Stimulated activated CD8-positive, alpha-beta memory T cell treated with anti-CD3 and anti-CD28 coated beads, Interleukin-12 subunit alpha, Interleukin-12 subunit beta, amount 100 ng/mL, for 1 hour (primary cell): ENCODE measurements at places on chromosomes 1 and 21.
A peak's percentile ranks its signal among the peaks of the same experiment; 100 is the strongest.

DNA sequence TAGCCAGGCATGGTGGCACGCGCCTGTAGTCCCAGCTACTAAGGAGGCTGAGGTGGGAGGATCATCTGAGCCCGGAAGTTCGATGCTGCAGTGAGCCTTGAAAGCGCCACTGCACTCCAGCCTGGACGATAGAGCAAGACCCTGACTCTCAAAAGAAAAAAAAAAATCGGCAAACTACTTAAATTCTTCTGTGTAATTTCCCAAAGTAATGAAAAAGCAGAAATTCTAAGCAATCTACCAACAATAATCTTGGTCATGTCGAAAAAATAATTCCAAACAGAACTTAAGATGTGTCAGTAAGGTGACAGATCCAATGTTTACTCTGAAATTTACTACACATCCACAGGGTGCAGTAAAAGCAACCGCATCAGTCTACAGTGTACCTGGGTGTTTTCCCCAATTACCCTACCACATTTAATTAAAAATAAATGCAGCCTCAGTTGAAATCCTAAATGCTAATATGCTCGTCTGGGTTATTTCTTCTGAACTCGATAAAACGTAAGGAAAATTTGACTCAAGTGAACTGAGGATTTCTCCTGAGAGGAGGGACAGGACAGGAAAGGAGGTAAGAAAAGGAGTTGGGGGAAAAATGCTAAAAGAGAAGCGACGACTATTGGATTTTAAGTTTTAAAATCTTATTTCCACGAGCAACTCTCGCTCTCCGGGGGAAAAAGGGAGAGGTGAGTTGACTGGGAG, 801 bp downstream of the EPRS1 start:
- DNase-seq: no peak

GRCh38 chr1:53121319-53122172, 20.9 kb downstream of the SLC1A7 start:
- DNase-seq: no peak

DNA sequence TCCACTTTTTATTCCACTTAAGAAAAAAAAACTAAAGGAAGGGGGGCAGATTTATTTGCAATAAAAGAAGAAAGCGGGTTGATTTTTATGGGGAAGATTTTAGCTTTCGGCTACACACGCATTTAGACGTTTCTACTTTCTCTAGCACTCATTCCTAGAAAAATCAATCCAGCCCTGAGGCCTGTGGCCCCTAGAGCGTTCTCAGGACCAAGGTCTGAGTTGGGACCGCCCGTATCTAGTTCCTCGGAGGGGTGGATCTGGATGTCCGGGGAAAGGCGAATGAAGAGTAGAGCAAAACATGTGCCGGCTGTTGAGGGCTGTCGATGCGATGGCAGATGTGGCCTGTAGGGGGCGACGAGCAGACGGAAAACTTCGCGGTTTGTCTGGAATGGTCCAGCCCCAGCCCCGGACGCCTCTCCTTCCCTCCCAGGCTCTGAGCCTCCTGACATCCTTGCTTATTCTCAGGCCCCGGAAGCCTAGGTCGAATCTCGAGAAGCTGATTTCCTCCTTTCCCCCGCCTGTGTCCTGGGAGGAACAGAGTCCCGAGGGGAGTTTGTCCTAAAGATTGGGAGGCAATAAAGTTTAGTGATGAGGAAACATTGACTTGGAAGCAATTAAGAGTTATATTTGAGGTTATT, 5.2 kb downstream of the FOXD3 start:
- DNase-seq: no peak

DNA sequence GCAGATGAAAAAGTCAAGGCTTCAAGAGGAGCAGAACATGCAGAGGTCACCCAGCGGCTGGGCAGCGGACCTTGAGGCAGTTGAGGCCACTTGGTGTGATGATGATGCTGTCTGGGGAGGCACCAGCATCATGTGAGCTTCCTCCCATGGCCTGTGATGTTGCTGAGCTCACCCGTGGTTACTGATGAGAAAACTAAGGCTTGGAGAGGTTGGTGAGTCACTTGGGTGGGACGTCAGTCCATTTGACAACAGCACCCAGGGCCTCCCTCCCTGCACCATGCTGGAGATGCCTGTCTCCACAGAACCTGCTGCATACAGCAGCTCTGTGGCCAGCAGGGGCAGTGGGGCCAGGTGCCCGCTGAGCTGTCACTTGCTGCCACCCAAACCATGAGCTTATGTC, 146.8 kb downstream of the NPHP4 start:
- no peak for DNase-seq

GRCh38 chr1:9691108-9691445, 39.5 kb downstream of the PIK3CD start:
- no peak for DNase-seq

GRCh38 chr1:228781161-228781808, 46.0 kb downstream of the RHOU start:
- DNase-seq: no peak

- peak; percentile 57 for DNase-seq
These were observed 18.8 kb downstream of the KNCN start for GRCh38 chr1:46532498-46533178.

- DNase-seq: no peak
These were observed 13.7 kb upstream of the VPS45 start for GRCh38 chr1:150053926-150054325.

- DNase-seq: no peak
These were observed 37.1 kb downstream of the C21orf91 start for GRCh38 chr21:17782051-17782450.

DNA sequence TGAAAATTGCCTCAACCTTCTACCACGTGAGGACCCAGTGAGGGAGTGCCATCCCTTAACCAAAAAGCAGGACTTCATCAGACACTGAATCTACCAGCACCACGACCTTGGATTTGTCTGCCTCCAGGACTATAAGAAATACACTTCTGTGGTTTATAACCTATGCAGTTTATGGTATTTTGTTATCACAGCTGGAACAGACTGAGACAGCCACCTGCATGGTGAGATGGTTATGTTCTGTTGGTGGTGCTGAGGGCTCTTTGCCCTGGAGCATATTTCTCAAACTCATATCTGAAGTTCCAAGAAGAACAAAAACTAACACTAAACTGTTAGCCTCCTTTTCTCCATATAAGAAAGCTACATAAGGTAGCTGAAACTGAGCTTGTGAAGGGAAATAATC, 69.8 kb upstream of the RGS18 start:
- DNase-seq: no peak

- no peak for DNase-seq
These were observed 94.5 kb downstream of the SYT2 start for GRCh38 chr1:202615501-202616354.

GRCh38 chr1:205455581-205456382, at the start of gene BLACAT1:
TSS of gene BLACAT1 (minus strand) at chr1:205456045.
- no peak for DNase-seq

DNA sequence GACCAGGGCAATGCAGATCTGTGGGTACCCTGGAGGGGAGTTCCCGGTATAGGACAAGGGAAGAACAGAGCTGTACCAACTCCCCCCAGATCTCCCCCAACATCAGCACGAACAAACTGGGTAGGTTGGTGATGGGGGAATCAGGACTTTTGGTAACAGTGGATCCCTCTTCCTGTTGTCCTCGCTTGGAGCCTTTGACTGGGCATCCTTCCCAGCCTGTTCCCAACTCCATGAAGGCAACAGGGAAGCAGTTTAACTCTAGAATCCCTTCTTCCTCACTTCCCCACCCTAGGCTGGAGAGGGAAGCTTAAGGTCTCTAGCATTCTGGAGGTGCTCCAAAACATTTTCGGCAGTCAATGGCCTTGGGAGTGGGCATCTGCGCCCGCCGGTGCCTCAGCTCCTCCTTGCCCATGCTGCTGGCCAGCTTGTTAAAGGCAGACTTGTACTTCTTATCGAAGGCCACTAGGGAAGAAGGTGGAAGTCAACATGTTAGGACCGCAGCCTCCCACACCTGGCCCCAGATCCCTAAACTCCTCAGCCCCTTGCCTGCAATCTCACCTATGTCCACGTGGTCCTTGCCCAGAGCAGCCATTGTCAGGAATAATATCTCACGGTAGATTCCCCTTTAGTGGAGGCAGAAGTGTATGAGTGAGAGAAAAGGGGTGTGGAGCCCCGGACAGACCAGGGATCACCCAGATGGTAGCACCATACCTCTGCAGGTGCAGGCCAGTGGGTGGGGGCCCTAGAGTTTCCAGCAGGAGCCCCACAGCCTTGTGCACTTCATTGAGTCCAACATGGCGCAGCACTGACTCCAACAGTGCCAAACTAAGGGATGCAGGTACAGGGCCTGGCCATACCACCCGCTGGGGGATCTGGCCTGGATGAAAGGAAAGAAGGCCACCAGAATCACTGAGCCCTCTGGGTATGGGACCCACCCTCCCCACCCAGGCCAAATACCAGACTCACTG, 7.5 kb upstream of the GATAD2B start:
- no peak for DNase-seq

- no peak for DNase-seq
These were observed 16.9 kb upstream of the PTPN14 start for GRCh38 chr1:214568328-214568727.

DNA sequence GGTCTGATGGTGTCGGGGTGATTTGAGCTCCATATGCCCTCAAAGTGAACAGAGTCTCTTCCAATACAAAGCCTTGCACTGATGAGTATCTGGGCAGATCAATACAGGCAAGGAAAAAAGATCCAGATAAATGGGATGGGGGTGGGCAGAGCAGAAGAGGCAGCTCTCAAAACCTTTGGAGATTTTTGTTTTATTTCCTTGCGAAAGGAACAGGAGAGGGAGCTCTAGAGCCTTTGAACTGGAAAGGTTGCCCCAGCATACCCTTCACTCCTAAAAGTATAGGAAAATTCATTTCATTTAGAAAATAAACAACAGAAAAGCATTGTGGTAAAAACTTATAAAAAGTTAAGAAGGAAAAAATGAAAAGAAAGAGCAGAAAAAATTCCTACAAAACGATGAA, 31.4 kb upstream of the OLIG2 start:
- no peak for DNase-seq

- DNase-seq: no peak
These were observed 15.6 kb upstream of the RNF220 start for GRCh38 chr1:44389437-44389836.

DNA sequence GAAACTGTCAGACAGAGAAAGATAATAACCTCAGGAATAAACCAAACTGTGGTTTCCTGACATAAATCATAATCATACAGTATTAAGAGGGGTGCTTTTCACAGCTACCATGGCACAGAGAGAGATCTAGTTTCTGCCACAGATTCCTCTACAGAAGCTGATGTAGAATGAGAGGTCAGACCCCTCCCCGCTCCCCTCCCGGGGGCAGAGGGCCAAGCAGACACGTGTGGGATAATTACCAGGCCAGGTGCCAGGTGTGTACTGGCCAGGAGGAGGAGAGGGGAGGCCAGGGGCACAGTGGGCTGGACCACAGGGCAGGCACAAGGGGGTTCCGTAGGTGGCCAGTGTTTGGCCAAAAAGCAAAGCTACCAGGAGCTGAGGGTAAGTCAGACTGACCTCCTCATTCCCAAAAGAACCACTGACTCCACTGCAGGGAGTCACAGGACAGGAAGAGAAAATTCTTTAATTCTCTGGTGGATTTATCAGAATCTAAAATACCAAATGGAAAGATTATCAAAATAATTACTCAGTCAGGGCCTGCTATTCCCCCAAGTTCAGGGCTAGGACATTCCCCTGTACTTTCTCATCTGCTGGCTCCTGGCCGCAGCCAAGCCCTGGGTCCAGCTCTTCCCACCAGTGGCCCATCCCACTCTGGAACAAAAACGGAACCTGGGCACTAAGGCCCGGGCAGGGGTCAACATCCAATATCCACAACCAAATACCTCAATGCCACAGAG, 30.0 kb downstream of the C2CD2 start:
- DNase-seq: no peak

DNA sequence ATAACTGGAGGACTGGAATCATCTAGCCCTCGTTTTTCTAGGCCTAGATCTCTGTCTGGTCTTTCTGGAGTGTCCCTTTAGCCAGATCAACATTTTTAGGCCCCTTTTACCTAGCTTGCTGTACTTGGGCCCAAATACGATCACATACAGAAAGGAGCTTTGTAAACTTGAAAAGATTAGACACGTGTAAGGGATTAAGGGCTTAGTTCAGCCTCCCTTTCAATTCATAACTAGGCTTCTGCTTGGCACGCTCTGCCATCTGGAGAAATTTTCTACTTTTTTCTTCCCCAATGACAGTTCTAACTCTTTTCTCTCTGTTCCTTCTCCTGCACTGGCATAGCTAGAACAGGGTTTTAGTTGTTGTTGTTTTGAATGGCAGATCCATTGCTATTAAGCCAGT, 153.3 kb upstream of the BEND5 start:
- no peak for DNase-seq

- no peak for DNase-seq
These were observed at the start of gene PLPP3 for GRCh38 chr1:56578963-56579875. TSS of gene PLPP3 (minus strand) at chr1:56579563. CDS start at chr1:56579016, 547 bp downstream.

- DNase-seq: no peak
These were observed 219.6 kb downstream of the PDE4B start for GRCh38 chr1:66012106-66012784.

- DNase-seq: no peak
These were observed 4.3 kb downstream of the PRMT2 start for GRCh38 chr21:46639489-46640386.

DNA sequence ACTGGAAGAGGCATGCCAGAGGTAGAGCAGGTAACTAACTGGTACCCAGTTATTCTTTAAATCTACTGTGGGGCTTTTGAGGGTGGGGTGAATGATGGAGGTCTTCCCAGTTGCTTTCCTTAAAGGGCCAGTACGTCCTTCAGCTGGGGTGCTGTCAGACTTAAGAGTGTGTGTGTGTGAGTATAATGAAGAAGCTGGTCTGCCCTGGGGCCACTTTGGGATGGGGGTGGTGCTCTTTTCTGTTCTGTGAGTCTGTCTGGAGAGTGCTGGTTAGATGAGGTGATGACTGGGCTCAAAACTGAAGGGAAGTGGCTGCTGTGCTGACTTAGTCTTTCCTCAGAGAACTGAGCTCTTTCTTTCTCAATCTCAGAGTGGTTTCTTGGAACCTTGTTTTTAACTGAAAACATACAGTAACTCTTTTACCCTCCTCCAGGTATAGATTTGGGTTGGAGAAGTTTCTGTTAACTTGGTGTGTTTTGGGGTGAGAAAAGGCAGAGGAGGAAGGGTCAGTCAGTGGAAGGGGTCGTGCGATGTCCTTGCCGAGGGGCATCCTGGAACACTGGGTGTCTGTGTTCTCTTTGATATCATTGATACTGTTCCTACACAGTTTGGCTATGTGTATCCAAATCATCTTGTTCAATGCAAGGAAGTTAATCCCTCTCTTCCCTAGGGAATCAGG, 746 bp downstream of the MACF1 start:
- DNase-seq: peak; percentile 50

GRCh38 chr1:233144434-233144833, 151.1 kb downstream of the PCNX2 start:
- DNase-seq: no peak

DNA sequence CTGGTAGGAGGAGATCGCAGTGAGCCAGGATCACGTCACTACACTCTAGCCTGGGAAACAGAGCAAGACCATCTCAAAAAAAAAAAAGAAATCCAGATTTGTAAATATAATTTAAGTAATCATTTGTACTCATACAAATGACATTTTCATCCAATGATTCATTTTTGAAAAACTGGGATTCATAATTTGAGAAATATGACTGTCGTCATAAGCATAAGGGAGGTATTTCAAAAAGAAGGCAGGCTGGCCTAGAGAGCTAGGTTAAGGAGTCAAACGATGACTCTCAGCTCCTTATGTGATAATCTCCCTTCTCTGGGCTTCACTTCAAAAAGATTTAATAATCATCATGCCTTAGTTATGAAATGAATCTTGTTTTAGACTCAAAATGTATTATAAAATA, 2.3 kb downstream of the GART start:
- no peak for DNase-seq

GRCh38 chr1:239805042-239805441, 286.6 kb upstream of the FMN2 start:
- DNase-seq: no peak

- DNase-seq: no peak
These were observed 108.4 kb upstream of the DMRTA2 start for GRCh38 chr1:50531601-50532000.

GRCh38 chr1:203183828-203184227, 2.7 kb downstream of the CHI3L1 start:
- no peak for DNase-seq
